HT-29 (cell line): ENCODE measurements at places on chromosomes 1 and 21. TPM values are rescaled to one million over a fixed set of nuclear protein-coding genes. Genes with fewer than 3 reads are reported as not detected.
A peak's percentile ranks its signal among the peaks of the same experiment; 100 is the strongest.

- no peak for DNase-seq
Observed at GRCh38 chr1:194338241-194338948, 1152.0 kb upstream of the B3GALT2 start.

DNA sequence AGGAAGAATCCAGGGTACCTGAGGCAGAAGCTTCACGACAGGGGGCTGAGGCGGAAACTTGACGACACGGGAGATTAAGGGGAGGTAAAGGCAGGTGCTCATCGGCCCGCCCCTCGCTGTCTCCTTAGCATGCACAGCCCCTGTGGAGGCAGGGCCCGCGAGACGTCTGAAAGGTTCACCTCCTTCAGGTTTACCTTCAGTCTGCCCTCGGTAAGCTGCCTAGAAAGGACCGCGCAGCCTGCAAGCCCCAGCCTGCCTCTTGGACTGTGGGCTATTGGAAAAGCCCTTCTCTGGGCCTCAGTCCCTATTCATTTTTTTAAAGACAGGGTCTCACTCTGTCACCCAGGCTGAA, 28.5 kb downstream of the KNCN start:
- no peak for DNase-seq

GRCh38 chr1:160864173-160864572, 1.5 kb upstream of the CD244 start:
- no peak for DNase-seq

- no peak for DNase-seq
Observed at GRCh38 chr1:216815260-216816131, 92.3 kb upstream of the ESRRG start.

Gene LYPLA2
- 299 and 311 TPM in 2 replicates for total RNA-seq

DNA sequence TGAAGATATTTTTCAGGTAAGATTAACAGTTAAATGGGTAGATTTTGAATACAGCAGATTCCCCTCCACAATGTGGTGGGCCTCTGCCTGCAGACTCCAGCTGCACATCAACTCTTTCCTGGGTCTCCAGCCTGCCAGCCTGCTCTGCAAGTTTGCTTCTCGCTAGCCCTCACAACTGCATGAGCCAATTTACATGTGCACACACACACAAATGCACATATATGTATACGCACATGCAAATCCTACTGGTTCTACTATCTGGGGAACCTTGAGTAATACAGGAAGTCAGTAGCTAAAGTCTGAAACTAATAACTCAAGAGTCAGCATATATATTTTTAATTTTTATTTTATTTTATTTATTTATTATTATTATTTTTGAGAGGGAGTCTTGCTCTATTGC, 34.8 kb upstream of the QSOX1 start:
- no peak for DNase-seq

Gene SPRR1B
- 0.57 and 1.9 TPM in 2 replicates for total RNA-seq

- DNase-seq, result no peak
Observed at GRCh38 chr21:38982096-38982495, 176.4 kb downstream of the ETS2 start.

GRCh38 chr1:159941591-159942560, 3.5 kb downstream of the IGSF9 start:
- no peak for DNase-seq

Gene THEMIS2
- 0.28 TPM in 1 of 2 replicates, not detected in the other for total RNA-seq

GRCh38 chr1:26403656-26404055, 7.0 kb upstream of the LIN28A start:
- DNase-seq, result no peak

Gene NMNAT2
- 0.23 TPM in 1 of 2 replicates, not detected in the other for total RNA-seq

DNA sequence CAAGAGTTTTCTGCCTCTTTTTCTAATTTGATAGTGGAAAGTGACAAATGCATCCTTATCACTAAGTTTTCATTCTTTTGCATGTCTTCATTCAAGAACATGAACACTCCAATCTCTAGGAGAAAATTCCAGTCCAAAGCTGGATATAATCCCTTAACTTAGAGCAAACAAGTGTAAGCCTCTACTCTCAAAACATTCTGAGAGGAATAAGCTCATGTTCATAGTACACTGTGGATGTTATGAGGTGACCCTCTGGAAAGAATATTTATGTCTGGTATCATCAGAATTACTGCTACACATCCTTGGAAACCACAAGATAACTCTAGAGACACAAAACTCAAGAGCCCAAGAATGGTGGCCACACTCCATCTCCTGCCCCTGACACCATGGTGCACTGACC, 15.1 kb downstream of the SIPA1L2 start:
- DNase-seq, result no peak

- no peak for DNase-seq
Observed at GRCh38 chr1:26364956-26365355, 7.6 kb downstream of the ZNF683 start.

GRCh38 chr1:31216016-31216415, 23.7 kb downstream of the NKAIN1 start:
- peak; percentile 51 for DNase-seq

DNA sequence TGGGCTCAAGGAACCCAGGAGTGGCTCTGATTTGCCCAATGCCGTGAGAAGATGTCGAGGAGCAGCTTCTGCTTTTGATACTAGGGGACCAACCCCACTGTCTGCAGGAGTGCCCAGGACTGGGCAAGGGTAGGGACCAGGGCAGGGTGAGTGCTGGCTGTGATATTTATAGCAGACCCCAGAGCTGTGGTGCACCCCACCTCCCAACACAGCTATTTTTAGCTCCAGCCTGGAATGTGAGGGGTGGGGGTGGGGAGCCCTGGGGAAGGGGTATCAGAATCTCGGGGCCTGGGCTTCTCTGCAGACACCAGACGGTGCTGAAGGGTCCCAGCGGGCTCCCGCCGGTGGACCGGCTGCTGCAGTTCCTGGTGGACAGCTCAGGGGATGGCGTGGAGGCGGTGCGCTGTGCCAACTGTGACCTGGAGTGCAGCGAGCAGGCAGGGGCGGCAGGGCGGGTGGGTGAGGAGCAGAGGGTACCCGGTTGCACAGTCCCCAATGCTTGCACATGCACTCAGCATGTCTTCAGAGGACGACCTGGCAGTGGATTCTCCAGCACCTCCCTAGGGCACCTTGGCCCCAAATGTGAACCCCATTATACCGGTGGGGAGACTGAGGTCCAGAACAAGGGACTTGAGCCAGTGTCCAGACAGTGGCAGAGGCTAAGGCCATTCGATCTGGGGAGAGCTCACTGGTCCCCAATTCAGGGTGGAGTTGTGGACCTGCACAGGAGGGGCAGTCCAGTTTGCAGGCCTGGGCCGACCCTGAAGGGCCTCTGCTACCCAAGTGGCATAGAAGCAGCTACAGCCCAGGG, 1.4 kb downstream of the RNF207 start:
- DNase-seq, result no peak

DNA sequence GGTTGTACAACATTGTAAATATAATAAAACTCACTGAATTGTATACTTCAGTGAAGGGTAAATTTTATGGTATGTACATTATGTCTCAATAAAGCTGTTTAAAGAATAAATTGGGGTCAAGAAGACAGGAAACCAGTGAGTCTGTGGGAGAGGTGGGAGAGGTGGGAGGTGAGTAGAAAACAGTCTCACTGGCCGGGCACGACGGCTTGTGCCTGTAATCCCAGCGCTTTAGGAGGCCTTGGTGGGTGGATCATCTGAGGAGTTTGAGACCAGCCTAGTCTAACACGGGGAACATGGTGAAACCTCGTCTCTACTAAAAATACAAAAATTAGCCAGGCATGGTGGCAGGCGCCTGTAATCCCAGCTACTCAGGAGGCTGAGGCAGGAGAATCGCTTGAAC, 4.2 kb downstream of the MTMR11 start:
- DNase-seq, result no peak

GRCh38 chr1:58812926-58813325, 29.1 kb upstream of the JUN start:
- no peak for DNase-seq

DNA sequence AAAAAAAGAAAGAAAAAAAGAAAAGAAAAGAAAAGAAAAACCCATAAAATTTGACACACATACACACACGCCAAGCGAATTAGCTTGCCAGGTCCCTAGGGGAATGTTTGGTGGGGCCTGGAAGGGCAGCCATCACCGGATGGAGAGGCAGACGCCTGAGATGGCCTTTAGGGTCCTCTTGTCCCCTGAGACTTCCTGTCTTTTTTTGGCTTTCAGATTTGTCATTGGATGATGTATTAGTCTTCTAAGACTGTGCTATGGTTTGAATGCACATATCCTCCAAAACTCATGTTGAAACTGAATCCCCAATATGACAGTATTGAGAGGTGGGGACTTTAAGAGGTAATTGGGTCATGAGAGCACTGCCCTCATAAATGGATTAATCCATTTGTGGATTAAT, 211.8 kb downstream of the TOMM20 start:
- DNase-seq, result no peak

GRCh38 chr1:24235921-24236788, 49.1 kb upstream of the IFNLR1 start:
- no peak for DNase-seq

GRCh38 chr1:36883315-36883949, 150.9 kb downstream of the GRIK3 start:
- DNase-seq, result no peak

Gene PRCC
- total RNA-seq, result 61.1 and 61.2 TPM in 2 replicates
